Activated CD4-positive, alpha-beta T cell treated with anti-CD3 and anti-CD28 coated beads for 1 hour (primary cell): ENCODE measurements at places on chromosomes 6 and 20.

DNA sequence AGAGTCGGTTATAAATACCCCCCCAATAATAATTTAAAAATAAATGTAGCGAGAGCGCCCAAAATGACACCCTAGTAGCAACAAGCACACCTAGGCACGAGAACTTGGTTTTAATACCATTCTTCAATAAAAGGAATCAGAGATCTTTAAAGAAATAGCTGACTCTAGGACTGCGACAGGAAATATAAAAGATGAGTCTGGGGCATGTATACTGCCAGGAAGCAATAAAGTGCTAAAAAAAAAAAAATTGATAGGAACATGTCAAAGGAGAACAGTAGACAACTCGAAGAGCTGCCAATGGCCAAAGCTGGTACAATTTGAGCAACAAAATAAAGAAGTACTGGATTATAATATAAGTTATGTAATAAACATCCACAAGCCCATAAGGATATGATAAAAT, 2.2 kb downstream of the PNISR start:
- no peak for DNase-seq

DNA sequence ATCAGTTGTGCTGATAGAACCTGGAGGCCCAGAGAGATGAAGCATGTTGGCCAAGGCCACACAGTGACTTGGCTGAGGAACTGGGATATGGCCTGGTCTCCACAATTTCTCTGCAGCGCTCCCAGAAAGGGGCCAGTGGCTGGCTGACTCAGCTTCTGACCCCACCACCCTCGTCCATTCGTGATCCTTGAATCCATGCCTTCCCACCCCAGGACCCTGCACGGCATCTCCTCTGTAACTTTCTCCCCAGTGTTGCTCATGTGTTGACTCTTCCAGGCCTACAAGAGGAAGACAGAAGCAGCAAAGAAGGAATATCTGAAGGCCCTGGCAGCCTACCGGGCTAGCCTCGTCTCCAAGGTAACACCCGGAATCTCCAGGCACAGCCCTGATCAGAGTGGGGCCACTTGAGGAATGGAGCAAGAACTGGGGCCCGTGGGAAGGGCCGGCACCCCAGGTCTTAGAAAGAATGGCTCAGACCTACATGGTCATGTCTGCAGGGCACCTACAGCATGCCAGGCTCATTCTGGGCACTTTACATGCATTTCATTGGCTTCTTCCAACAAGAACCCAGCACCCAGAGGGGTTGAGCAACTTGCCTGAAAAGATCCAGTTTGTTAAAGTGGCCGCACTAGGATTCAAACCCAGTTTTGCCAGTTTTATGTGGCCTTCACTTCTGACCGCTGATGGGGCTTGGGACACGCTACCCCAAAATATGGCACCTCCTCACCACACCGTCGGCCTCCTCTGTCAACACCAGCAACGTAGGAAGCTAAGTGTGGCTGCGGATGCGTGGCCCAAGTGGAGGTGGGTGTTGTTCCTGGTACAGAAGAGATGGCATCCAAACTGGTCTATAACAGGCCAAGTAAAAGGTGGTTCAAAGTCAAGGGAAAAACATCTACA, 122.2 kb downstream of the JPH2 start:
- DNase-seq: no peak

DNA sequence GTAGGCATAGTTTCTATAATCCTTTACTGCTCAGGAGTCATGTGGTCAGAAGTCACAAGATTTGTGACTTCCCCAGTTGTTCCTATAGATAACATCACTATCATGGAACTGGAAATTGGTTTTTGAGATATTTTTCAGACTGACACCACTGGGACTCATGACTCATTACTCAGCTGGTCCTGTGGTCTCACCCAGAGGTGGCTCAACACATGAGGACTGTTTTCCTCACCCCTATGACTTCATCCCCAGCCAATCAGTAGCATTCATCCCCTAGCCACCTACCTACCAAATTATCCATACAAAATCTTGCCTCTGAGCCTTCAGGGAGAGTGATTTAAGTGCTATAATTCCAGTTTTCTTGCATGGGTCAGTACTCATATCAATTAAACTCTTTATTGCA, 1217.7 kb downstream of the EPHA7 start:
- no peak for DNase-seq

- DNase-seq: no peak
These were observed 9.9 kb downstream of the ZFP57 start for GRCh38 chr6:29671026-29671425.

- DNase-seq: no peak
These were observed 56.2 kb downstream of the ADGRF1 start for GRCh38 chr6:46985943-46986342.

GRCh38 chr6:123841067-123841896, 37.6 kb downstream of the NKAIN2 start:
- no peak for DNase-seq

GRCh38 chr6:27177485-27178406, 69.8 kb upstream of the PRSS16 start:
- peak; percentile 61 for DNase-seq

DNA sequence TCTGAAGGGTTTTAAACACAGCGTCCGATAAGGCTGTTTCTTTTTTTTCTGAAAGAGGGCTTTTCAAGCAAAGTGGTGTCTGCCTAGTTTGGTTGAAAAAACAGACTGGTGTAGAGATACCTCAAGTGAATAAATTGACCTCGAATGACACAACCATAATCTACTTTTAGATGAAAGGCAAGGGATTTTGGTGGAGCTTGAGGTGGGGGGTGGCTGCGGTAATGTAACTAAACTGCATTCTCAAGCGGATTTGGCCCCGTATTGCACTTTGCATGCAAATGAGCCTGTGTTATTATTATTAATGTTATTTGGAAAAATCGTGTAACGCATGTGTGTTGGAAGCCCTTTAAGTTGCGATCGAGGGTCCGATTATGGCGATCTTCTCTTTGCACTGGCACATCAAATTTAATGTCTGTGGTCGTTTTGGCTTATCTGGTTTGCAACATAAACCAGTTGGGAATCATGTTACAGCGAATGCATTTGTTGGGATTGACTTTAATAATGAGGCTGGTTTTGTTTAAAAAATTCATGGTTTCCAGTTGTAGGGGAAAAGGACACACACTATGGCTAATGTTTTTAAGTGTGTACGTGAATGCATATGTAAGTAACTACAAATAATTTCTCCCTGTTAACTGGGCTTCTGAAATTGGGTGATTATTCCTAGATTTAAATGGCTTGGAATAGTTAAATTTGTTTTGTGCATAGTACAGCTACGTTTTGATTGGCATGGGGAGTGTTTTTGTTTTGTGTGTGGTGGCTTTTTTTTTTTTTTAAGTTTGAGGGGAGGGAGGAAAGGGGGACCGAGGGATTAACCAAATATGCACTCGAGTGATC, 1.0 kb downstream of the JARID2 start:
- no peak for DNase-seq

- no peak for DNase-seq
These were observed 77.5 kb upstream of the NT5E start for GRCh38 chr6:85372188-85372914.

DNA sequence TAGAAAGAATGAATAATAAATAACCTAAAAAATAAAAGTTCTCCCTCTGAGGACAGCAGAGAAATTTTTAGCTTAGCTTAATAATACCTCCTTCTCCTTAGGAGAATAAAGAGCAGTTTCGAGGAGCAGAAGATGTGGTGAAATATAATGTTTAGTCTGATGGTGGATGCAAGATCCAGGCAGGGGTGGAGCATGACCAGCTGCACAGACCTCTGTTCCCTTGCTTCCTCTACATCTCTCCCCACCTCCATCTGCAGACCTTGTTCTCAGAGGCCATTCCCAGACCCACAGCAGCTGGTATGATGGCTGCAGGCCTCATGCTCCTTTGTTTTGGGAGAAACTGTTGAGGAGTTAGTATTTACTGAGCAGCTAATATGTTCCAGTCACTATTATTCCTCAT, 1.5 kb downstream of the BTN3A2 start:
- no peak for DNase-seq

- no peak for DNase-seq
These were observed 17.6 kb upstream of the HLA-A start for GRCh38 chr6:29924731-29925130.

DNA sequence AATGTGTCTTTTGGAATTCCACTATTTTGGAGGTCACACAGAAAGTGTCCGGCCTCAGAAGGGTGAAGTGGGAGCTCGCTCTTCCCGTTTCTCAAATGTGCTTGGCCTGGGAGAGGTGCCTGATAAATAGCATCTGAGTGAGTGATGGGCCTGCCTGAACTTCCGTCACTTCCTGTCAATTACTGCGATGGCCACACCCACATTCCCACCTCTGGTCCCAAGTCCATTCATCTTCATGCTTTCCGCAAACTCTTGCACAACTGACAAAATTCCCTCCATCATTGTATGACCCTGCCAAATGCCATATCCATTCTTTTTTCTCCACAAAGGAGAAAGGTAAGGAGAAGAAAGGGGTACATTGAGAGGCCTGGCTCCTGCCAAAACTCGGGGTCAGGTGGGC, 169.0 kb downstream of the QKI start:
- no peak for DNase-seq

- DNase-seq: no peak
These were observed 7.1 kb upstream of the GFRAL start for GRCh38 chr6:55319961-55320695.

- DNase-seq: no peak
These were observed 170.2 kb downstream of the SLC24A3 start for GRCh38 chr20:19382386-19383340.

DNA sequence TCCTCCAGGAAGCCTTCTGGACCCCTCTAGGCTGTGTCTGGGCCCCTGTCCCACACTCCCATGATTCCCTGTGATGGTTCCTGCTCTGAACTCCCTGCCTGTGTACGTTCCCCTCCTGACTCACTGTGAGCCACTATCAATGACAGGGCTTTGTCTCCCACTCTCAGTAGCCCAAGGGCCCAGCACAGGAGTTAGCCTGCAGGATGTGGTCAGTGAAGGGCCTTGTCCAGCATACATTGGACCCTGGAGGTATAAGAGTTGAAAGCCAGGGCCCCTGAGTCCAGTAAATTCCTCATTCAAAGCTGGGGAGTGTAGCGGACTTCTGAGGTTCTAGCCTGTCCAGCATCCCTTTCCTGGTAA, 19.0 kb downstream of the ZBP1 start:
- DNase-seq: no peak

GRCh38 chr20:50055524-50056083, 57.3 kb downstream of the UBE2V1 start:
- no peak for DNase-seq
